Muscle of leg (tissue), 16 donors: ENCODE measurements at places on chromosomes 16 and 17. TPM values are rescaled to one million over a fixed set of nuclear protein-coding genes. Genes with fewer than 3 reads are reported as not detected.

DNA sequence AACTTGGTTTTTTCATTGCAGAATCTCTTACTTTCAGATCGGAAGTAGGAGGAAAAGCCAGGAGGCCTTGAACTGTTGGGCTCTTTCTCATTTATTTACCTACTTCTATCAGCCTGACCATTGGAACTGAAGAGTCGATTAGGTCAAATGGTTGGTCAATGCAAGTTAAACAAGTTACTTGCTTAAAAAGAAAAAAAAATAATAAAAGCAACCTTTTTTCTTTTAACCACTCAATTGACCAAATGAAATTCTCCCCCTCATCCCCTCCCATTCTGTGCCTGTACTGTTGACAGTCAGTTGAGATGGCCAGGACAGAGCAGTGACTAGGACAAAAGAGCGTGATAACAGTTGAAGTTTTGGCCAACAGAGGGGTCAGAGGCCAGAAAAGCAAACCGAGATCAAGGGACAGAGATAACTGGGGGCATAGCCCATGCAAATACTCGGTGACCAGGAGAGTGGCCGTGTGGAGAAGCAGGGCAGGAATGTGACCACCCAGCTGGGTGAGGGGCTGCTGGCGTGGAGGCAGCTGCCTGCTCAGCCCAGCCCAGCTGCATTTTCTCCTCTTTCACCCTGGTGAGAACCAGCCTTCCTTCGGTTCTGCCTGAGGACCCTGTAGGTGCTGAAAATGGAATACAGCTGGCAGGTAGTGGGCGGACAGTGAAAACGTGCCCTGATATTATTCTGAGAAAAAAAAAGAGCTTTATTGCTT is 72.2 kb downstream of the HS3ST3B1 start:
- no peak for DNase-seq
- H3K27me3 ChIP-seq, result no peaks in the 10 kb centered on the region
- H3K4me1 ChIP-seq, result peaks cover 5% of the 10 kb centered on the region
- H3K36me3 ChIP-seq, result no peaks in the 10 kb centered on the region
- H3K4me3 ChIP-seq, result no peak overlapping the region

GRCh38 chr17:7336240-7337175 is at the start of gene ACAP1:
ACAP1 (plus strand) TSS chr17:7336529; CDS start chr17:7336735, 206 bp downstream.
- no peak within 1 kb of the TSS for H3K27ac ChIP-seq
- peaks cover 11% of the 10 kb centered on the region for H3K4me1 ChIP-seq
- DNase-seq, result no peak

DNA sequence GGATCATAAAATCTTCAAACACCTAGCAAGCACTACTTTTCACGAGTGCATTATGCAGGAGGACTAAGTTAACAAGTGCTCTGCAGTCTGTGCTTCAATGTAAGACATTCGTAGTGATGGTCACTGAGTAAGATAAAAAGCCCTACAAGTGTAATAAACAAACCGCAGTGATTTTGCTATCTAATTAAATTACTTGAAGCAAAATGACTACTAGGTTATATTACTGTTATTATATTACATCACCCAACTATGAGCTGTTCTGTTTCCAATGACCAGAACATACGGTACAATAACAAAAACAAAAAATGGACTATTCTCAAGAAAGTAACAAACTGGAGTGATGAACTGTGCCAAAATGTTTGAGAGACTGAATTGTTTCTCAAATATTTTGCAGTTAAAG is 11.2 kb downstream of the KLHL10 start:
- no peak overlapping the region for H3K4me3 ChIP-seq
- peaks cover 15% of the 10 kb centered on the region for H3K36me3 ChIP-seq
- no peaks in the 10 kb centered on the region for H3K27me3 ChIP-seq
- no peak for DNase-seq
- no peak overlapping the region for H3K27ac ChIP-seq

GRCh38 chr17:42081516-42082129 is 16.6 kb downstream of the ZNF385C start:
- no peak for DNase-seq
- peaks cover 2% of the 10 kb centered on the region for H3K27me3 ChIP-seq
- H3K4me1 ChIP-seq, result peaks cover 17% of the 10 kb centered on the region
- H3K27ac ChIP-seq, result no peak overlapping the region

Gene ZNF469
- total RNA-seq, result 4.4 TPM

DNA sequence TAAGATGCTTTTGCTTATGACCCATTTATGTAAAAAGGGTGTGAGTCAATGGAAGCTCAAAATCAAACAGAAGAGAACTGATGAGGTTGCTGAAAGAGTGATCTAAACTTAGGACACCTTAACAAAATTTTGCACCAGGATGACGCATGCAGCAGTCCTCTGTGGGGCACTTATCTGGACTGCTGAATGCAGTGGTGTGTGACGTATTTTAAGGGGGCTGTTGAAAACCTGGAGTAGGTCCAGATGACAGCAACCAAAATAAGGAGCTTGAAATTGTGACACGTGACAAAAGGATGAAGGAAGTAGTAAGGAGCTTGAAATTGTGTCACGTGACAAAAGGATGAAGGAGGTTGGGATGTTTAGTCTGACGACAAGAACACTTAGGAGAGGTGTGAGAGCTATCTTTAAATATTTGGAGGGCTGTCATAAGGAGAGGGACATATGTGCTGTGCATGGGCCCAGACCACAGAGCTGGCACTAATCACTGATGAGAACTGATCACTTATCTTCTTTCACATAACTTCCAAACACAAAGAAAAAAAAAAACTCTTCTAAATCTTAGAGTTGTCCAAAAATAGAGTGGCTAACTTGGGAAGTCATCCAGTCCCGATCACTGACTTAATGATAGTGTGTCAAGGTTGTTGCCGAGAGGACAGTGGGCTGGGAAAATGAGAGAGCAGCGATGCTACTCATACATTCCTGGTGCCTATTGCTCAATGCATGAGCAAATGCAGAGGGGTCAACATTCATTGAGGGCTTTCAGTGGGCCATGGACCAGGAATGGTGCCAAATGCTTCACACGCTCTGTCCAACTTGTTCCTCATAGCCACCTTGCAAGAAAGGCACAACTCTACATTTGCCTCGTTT is 264.2 kb upstream of the ZFHX3 start:
- no peaks in the 10 kb centered on the region for H3K36me3 ChIP-seq
- no peaks in the 10 kb centered on the region for H3K27me3 ChIP-seq
- no peak overlapping the region for H3K27ac ChIP-seq
- no peak overlapping the region for H3K4me3 ChIP-seq
- no peaks in the 10 kb centered on the region for H3K4me1 ChIP-seq

DNA sequence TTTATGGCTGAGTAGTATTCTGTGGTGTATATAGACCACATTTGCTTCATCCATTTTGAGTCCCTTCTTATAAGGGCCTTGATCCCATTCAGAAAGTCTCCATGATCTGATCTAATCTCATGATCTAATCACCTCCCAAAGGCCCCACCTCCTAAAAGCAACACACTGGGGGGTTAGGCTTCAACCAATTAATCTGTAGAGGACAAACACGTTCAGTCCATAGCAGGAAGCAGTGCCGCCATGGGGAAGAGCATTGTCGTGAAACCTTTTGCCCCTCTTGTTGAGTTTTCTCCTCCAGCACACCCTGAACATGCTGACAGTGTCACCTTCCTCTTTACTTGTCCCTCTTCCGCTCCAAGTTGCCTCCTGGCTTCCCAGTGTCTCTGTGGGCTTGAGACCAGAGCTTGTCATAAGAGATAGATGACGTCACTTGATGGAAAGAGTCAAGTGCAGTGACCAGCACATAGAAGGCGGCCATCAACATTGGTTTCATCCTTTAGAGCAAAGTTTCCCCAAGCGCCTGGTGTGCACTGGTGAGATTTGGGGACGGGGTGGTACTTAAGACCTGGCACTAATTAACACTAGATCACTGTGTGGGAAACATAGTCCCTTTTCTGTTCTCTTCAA is 74.1 kb downstream of the PRKCB start:
- DNase-seq, result no peak
- no peak overlapping the region for H3K27ac ChIP-seq
- H3K4me3 ChIP-seq, result no peak overlapping the region
- no peaks in the 10 kb centered on the region for H3K4me1 ChIP-seq
- H3K36me3 ChIP-seq, result no peaks in the 10 kb centered on the region

DNA sequence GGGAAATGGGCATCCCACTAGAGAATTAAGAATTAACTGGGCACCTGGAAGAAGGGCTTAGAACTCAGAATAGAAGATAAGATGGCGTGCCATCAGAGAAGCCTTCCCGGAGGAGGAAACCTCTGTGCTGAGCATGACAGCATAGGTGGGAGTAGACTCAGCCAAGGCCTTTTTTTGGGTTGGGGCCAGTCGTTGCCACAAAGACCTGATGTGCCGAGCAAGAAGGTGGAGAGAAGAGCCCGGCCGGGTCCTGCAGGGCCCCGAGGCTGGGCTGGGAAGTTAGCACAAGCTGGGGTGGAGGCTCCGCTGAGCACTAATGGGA is 1.1 kb upstream of the RAB11FIP4 start:
- H3K4me3 ChIP-seq, result no peak overlapping the region
- H3K36me3 ChIP-seq, result no peaks in the 10 kb centered on the region
- H3K27ac ChIP-seq, result no peak overlapping the region
- peaks cover 44% of the 10 kb centered on the region for H3K27me3 ChIP-seq

Gene TNP2
- total RNA-seq, result not detected

DNA sequence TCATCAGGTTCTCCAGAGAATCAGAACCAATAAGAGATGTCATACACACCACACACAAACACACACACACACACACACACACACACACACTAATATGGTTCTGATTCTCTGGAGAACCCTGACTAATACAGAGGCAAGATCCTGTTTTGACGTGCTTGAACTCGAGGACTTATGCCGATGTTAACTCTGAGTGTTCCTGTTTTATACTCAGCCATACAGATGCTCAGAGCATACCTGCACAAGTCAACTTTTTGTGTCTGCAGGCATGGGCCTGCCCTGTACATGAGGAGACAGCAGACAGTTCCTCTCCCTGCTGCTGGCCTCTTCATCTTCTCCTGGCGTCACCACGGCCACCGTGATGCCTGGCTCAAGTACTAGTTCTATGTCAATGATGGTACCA is 635.9 kb downstream of the WWOX start:
- H3K27me3 ChIP-seq, result no peaks in the 10 kb centered on the region
- H3K4me1 ChIP-seq, result peaks cover 3% of the 10 kb centered on the region
- no peak overlapping the region for H3K4me3 ChIP-seq
- no peak overlapping the region for H3K27ac ChIP-seq
- DNase-seq, result no peak

- DNase-seq, result no peak
- H3K36me3 ChIP-seq, result no peaks in the 10 kb centered on the region
- H3K4me3 ChIP-seq, result no peak overlapping the region
These were observed 40.8 kb upstream of the NKD1 start for GRCh38 chr16:50507397-50507796.

DNA sequence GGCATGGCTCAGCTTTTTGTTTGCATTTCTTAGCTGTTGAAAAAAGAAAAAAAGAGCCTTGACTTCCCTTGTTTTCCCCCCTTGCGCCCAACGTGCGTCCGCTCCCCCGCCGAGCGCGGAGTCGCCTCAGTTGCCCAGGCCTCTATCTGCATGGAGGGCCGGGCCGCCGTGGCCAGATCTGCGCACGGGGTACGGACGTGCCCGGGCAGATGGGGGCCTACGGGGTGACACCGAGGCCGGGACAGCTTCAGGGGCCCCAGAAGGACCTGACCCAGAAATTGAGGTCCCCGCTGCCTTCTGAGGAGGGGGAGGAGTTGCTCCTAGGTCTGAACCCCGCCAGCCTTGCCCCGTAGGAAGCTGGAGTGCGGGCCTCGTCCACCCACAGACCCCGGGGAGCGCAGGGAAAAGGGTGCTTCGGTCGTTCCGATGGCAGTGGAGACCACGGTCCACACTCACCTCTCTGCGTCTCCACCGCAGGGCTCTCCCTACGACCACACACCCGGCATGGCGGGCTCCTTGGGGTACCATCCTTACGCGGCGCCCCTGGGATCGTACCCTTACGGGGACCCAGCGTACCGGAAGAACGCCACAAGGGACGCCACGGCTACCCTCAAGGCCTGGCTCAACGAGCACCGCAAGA is 1.5 kb downstream of the IRX5 start:
- H3K36me3 ChIP-seq, result no peaks in the 10 kb centered on the region
- DNase-seq, result peak; percentile 10
- peaks cover 51% of the 10 kb centered on the region for H3K4me1 ChIP-seq

- H3K36me3 ChIP-seq, result peaks cover 12% of the 10 kb centered on the region
- no peaks in the 10 kb centered on the region for H3K4me1 ChIP-seq
- no peaks in the 10 kb centered on the region for H3K27me3 ChIP-seq
- no peak for DNase-seq
- no peak overlapping the region for H3K27ac ChIP-seq
These were observed 17.5 kb downstream of the WWOX start for GRCh38 chr16:78116946-78117345.

Gene TK1
- 11.8 TPM for total RNA-seq

- no peaks in the 10 kb centered on the region for H3K36me3 ChIP-seq
- no peaks in the 10 kb centered on the region for H3K4me1 ChIP-seq
- H3K27ac ChIP-seq, result no peak overlapping the region
- no peak overlapping the region for H3K4me3 ChIP-seq
- DNase-seq, result no peak
These were observed 452.3 kb downstream of the CDH11 start for GRCh38 chr16:64669573-64669972.

Gene ITFG1
- 92.3 TPM for total RNA-seq

Gene MT1A
- total RNA-seq, result 0.58 TPM

GRCh38 chr17:77419547-77420094 is 278.9 kb downstream of the SEC14L1 start:
- H3K4me3 ChIP-seq, result no peak overlapping the region
- H3K27ac ChIP-seq, result peak overlapping the region; percentile 99
- DNase-seq, result no peak
- peaks cover 94% of the 10 kb centered on the region for H3K4me1 ChIP-seq
- H3K36me3 ChIP-seq, result peaks cover 23% of the 10 kb centered on the region
- H3K27me3 ChIP-seq, result no peaks in the 10 kb centered on the region

- H3K4me1 ChIP-seq, result no peaks in the 10 kb centered on the region
- peaks cover under 1% of the 10 kb centered on the region for H3K27me3 ChIP-seq
- no peak overlapping the region for H3K4me3 ChIP-seq
These were observed 4.4 kb downstream of the APOBR start for GRCh38 chr16:28498666-28499381.

GRCh38 chr16:81521141-81521626 is 76.6 kb downstream of the CMIP start:
- DNase-seq, result no peak
- H3K36me3 ChIP-seq, result peaks cover 3% of the 10 kb centered on the region
- H3K27ac ChIP-seq, result no peak overlapping the region

DNA sequence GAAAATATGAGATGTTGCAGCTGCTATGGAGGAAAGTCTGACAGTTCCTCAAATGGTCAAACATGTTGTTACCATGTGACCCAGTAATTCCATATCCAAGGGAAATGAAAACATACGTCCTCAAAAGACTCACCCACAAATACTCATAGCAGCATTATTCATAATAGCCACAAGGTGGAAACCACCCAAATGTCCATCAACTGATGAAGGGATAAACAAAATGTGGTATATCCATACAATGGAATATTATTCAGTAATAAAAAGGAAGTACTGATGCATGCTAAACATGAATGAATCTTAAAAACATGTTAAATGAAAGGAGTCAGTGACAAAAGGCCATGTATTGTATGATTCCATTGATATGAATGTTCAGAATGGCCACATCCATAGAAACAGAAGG is 140.2 kb downstream of the PITPNC1 start:
- no peak overlapping the region for H3K27ac ChIP-seq
- no peak overlapping the region for H3K4me3 ChIP-seq
- DNase-seq, result no peak
- H3K27me3 ChIP-seq, result no peaks in the 10 kb centered on the region

- no peak overlapping the region for H3K27ac ChIP-seq
- H3K27me3 ChIP-seq, result no peaks in the 10 kb centered on the region
- no peak overlapping the region for H3K4me3 ChIP-seq
- DNase-seq, result no peak
- H3K4me1 ChIP-seq, result no peaks in the 10 kb centered on the region
- H3K36me3 ChIP-seq, result peaks cover 5% of the 10 kb centered on the region
These were observed 73.1 kb downstream of the WNT3 start for GRCh38 chr17:46745376-46745775.

GRCh38 chr16:2739625-2740430 is 12.6 kb upstream of the SRRM2 start:
- H3K36me3 ChIP-seq, result no peaks in the 10 kb centered on the region
- H3K27ac ChIP-seq, result no peak overlapping the region
- H3K27me3 ChIP-seq, result peaks cover 2% of the 10 kb centered on the region
- H3K4me1 ChIP-seq, result peaks cover 3% of the 10 kb centered on the region
- H3K4me3 ChIP-seq, result no peak overlapping the region

Gene STAC2
- 0.04 TPM for total RNA-seq
